A549 treated with Hydrocortisone at 1 μM for 4 hours (cell line): ENCODE measurements at places on chromosomes 11 and 22. TPM values are rescaled to one million over a fixed set of nuclear protein-coding genes. Genes with fewer than 3 reads are reported as not detected.

Gene TSSK2
- total RNA-seq, result not detected in 5 replicates

Gene TEX12
- total RNA-seq, result not detected in 5 replicates

Gene SLC6A5
- not detected in 5 replicates for total RNA-seq

Gene OR8D1
- not detected in 5 replicates for total RNA-seq

Gene POTEH
- total RNA-seq, result not detected in 5 replicates
